ENCODE measurements at places on chromosomes 5 and 9. TPM values are rescaled to one million over a fixed set of nuclear protein-coding genes. Genes with fewer than 3 reads are reported as not detected.

The LMAN2 gene
- total RNA-seq, result 137 TPM

The PTGDS gene
- 26.1 TPM for total RNA-seq

The SPATA31A3 gene
- total RNA-seq, result not detected

The PCDHGB2 gene
- total RNA-seq, result 0.47 TPM

The TAF1L gene
- total RNA-seq, result not detected

The GFI1B gene
- total RNA-seq, result 1.3 TPM

The DBN1 gene
- 9.3 TPM for total RNA-seq

The MCC gene
- total RNA-seq, result 3.1 TPM

The OR1J2 gene
- not detected for total RNA-seq

- H3K4me1 ChIP-seq, result no peaks in the 10 kb centered on the region
- DNase-seq, result no peak
- H3K27ac ChIP-seq, result no peak overlapping the region
- H3K27me3 ChIP-seq, result peaks cover 16% of the 10 kb centered on the region
- no peak overlapping the region for H3K4me3 ChIP-seq
- H3K36me3 ChIP-seq, result no peaks in the 10 kb centered on the region
Measured at GRCh38 chr9:132595319-132595718, 12.9 kb downstream of the BARHL1 start.

- H3K36me3 ChIP-seq, result no peaks in the 10 kb centered on the region
- no peaks in the 10 kb centered on the region for H3K27me3 ChIP-seq
- no peak overlapping the region for H3K4me3 ChIP-seq
- no peaks in the 10 kb centered on the region for H3K4me1 ChIP-seq
- no peak overlapping the region for H3K27ac ChIP-seq
Measured at GRCh38 chr9:134284273-134284672, 42.0 kb upstream of the RXRA start.

GRCh38 chr5:145237843-145238242, 597.3 kb downstream of the PRELID2 start:
- DNase-seq, result peak; percentile 47
- no peaks in the 10 kb centered on the region for H3K36me3 ChIP-seq
- H3K4me3 ChIP-seq, result no peak overlapping the region
- no peaks in the 10 kb centered on the region for H3K27me3 ChIP-seq

- no peak overlapping the region for H3K27ac ChIP-seq
- no peak overlapping the region for H3K4me3 ChIP-seq
- no peaks in the 10 kb centered on the region for H3K36me3 ChIP-seq
- H3K4me1 ChIP-seq, result no peaks in the 10 kb centered on the region
- no peaks in the 10 kb centered on the region for H3K27me3 ChIP-seq
Measured at GRCh38 chr5:39342460-39342859, 21.8 kb downstream of the C9 start.

- H3K27me3 ChIP-seq, result no peaks in the 10 kb centered on the region
- H3K36me3 ChIP-seq, result no peaks in the 10 kb centered on the region
- no peaks in the 10 kb centered on the region for H3K4me1 ChIP-seq
- no peak overlapping the region for H3K27ac ChIP-seq
- no peak for DNase-seq
- no peak overlapping the region for H3K4me3 ChIP-seq
Measured at GRCh38 chr5:72071906-72072305, 35.4 kb upstream of the MAP1B start.

DNA sequence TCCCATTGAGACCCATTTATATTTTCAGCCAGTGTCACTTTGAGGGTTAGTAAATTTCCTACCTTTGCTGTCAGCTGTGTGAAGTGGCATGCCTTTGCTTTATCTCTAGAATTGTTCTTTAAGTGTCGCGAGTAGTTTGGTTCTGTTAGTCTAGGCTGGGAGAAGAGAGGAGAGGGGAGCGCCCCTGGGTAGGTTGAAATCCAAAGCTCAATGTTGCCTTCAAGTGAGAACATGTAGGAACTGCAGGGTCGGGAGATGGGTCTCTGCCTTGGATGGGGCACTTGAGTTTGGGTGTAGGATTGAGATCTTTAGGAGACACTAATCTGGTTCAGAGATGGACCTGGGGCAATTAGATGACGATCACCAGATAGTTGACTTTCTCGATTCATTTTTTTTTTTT, 46.3 kb downstream of the STC2 start:
- no peak overlapping the region for H3K4me3 ChIP-seq
- no peak for DNase-seq
- H3K36me3 ChIP-seq, result no peaks in the 10 kb centered on the region
- no peak overlapping the region for H3K27ac ChIP-seq

DNA sequence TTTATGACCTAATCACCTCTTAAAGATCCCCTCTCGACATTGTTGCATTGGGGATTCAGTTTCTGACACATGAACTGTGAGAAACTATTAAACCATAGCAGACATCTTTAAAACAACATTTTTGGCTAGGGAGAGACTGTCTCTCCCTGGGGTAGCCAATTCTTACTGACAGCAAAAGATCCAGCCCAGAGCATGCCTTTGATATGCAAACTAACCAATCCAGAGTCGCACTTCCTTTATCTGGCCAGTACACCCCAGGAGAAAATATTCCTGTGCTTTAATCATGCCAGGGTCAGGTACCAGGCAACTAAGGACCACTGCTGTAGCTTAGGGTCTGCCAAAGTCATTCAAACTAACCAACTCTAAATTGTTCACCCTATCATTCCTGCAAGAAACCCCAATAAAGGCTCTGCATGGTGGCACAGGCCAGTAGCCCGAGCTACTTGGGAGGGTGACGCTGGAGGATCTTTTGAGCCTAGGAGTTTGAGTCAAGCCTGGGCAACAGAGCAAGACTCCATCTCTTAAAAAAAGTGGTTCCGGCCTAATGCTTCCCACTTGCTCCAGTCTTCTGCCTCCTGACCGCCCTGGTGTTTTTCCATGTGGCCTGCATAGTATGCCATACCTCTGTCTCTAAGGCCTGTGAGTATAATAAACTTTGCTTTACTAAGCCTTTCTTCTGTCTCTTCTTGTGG, 62.3 kb upstream of the DAPK1 start:
- no peaks in the 10 kb centered on the region for H3K27me3 ChIP-seq
- no peak overlapping the region for H3K27ac ChIP-seq
- no peaks in the 10 kb centered on the region for H3K36me3 ChIP-seq
- DNase-seq, result no peak
- H3K4me3 ChIP-seq, result no peak overlapping the region
- H3K4me1 ChIP-seq, result no peaks in the 10 kb centered on the region

DNA sequence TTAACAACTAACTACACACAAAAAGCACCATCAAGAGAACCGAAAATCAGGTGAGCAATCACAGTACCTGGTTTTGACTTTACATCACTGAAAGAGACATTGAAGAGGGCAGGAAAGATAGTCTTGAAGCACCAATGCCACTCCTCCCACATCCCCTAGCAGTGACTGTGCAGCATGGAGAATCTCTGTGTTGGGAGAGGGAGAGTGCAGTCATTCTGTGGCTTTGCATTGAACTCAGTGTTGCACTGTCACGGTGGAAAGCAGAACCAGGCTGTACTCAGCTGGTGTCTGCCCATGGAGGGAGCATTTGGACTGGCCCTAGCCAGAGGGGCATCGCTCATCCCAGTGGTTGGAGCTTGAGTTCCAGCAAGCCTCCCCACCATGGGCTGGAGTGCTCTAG, 40.4 kb downstream of the C5 start:
- no peak for DNase-seq
- no peak overlapping the region for H3K27ac ChIP-seq
- H3K27me3 ChIP-seq, result no peaks in the 10 kb centered on the region
- H3K36me3 ChIP-seq, result no peaks in the 10 kb centered on the region
- H3K4me3 ChIP-seq, result no peak overlapping the region

- H3K4me1 ChIP-seq, result no peaks in the 10 kb centered on the region
- H3K27me3 ChIP-seq, result no peaks in the 10 kb centered on the region
- H3K27ac ChIP-seq, result peak overlapping the region; percentile 56
- no peak for DNase-seq
Measured at GRCh38 chr9:91302831-91303230, 58.9 kb downstream of the AUH start.

DNA sequence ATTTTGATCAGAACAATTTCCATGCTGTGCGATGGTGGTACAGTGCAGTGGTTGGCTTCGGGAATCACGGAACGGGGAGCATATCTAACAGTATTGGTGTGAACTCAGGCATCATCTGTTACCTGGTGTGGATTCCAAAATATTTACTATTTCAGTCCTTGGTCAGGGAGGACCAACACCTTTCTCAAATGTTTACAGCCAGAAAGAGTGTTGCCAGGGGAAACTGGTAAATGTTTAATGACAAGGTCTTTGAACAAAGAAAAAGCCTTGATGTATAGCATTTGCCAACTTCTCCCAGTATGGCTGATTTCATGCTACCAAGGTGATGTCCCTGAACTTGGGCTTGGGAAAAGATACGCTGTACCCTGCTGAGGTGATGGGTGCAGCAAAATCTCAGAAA, 145.6 kb upstream of the POC5 start:
- no peak for DNase-seq
- H3K27me3 ChIP-seq, result no peaks in the 10 kb centered on the region
- H3K27ac ChIP-seq, result no peak overlapping the region
- H3K4me3 ChIP-seq, result no peak overlapping the region
- no peaks in the 10 kb centered on the region for H3K36me3 ChIP-seq
- no peaks in the 10 kb centered on the region for H3K4me1 ChIP-seq

DNA sequence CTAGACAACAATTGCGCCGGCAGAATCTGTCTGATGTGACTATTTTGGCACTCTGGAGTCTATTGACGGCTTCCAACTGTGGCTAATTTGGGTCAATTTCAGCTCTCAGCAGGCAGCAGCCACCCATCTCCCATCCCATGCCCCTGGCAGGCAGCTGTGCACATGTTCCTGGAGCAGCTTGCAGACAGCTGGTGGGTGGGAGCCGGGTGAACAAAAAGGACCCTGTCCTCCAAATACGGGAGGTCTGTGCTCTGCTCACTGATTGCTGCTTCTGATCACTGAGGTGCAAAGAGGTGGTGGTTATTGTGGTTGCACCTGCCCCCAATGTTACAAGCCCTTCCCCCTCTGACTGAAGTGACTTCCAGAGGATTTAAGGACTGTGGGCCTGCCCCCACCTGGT, 45.0 kb upstream of the N4BP3 start:
- H3K4me1 ChIP-seq, result no peaks in the 10 kb centered on the region
- H3K27ac ChIP-seq, result no peak overlapping the region
- no peak for DNase-seq
- no peaks in the 10 kb centered on the region for H3K27me3 ChIP-seq
- no peaks in the 10 kb centered on the region for H3K36me3 ChIP-seq

DNA sequence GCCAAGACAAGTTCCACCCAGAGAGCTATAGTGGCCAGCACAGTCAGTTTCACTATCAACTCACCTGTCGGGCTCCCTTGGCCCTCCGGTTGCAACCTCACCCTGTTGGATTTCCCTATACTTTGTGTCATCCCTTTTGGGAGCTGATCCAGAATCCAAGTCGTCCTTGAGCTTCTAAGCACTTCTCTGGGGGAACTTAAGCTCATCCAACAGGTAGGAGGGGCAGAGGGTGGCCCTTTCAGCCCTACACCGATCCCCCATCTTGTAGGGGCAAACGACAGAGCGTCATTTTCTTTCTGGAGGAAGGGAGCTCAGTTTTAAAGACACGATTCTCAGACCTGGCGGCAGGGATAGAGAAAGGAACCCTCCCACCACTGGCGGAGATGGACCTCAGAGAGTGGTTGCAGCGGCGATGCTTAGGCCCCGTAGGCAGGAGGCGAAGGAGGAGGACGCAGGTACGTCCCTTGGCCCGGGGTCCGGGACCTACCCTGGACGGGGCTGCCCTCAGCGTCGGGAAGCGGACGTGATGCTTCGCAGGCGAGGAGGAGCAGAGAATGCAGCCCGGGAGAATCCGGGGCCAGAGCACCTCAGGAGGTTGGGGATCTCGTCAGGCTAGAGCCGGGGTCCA, 519 bp downstream of the ZER1 start:
- no peaks in the 10 kb centered on the region for H3K27me3 ChIP-seq
- H3K36me3 ChIP-seq, result no peaks in the 10 kb centered on the region
- H3K4me1 ChIP-seq, result peaks cover 10% of the 10 kb centered on the region
- peak; percentile 44 for DNase-seq
- H3K27ac ChIP-seq, result peak overlapping the region; percentile 92

DNA sequence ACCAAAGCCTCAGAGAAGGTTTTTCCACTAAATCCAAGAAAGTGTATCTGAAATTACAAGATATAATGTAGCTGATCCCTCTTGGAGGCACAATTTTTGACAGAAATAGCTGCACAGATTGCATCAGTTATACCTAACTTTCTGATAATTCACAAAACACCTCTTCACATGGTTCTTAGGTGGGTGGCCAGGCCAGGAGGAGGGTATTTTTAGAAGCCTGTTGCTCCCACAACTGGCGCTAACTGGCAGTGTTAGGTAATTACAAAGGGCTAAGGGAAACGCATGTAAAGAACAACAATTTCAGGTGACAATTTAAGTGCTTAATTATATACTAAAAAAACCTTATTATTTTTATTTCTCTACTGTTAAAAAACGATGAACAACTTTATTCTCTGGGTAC, 247.9 kb downstream of the BNC2 start:
- H3K4me3 ChIP-seq, result no peak overlapping the region
- H3K27me3 ChIP-seq, result no peaks in the 10 kb centered on the region
- no peak for DNase-seq
- no peak overlapping the region for H3K27ac ChIP-seq
- H3K4me1 ChIP-seq, result no peaks in the 10 kb centered on the region

DNA sequence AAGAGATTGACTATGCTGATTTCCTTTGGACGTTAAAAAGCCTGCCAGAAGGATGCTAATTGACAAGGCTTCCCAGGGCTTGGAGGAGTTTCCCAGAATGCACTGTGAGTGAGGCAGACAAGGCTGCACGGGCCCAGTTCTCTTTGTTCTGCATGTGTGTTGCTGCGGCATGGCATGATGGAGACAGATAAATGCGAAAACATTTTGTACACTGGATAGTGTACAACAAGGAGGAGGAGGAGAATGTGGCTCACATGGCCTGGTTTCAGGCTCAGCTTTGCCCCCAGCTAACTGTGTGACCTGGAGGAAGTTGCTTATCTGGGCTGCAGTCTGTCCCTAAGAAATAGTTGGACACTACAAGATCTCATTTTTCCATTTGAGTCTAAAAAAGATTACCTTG, 135.5 kb upstream of the CPEB4 start:
- no peaks in the 10 kb centered on the region for H3K4me1 ChIP-seq
- no peak overlapping the region for H3K27ac ChIP-seq
- no peak overlapping the region for H3K4me3 ChIP-seq

- H3K36me3 ChIP-seq, result no peaks in the 10 kb centered on the region
- no peak for DNase-seq
- no peak overlapping the region for H3K27ac ChIP-seq
- H3K4me1 ChIP-seq, result no peaks in the 10 kb centered on the region
Measured at GRCh38 chr5:93082981-93083380, 498.0 kb downstream of the NR2F1-AS1 start.

GRCh38 chr5:99878830-99879229, 656.3 kb upstream of the FAM174A start:
- no peak for DNase-seq
- no peaks in the 10 kb centered on the region for H3K4me1 ChIP-seq
- H3K36me3 ChIP-seq, result no peaks in the 10 kb centered on the region
- no peaks in the 10 kb centered on the region for H3K27me3 ChIP-seq
- no peak overlapping the region for H3K4me3 ChIP-seq

Measured in colonic mucosa (tissue), 4 donors.